Activated CD4-positive, alpha-beta T cell treated with anti-CD3 and anti-CD28 coated beads for 24 hours (primary cell): ENCODE measurements at places on chromosomes 1 and 21.

DNA sequence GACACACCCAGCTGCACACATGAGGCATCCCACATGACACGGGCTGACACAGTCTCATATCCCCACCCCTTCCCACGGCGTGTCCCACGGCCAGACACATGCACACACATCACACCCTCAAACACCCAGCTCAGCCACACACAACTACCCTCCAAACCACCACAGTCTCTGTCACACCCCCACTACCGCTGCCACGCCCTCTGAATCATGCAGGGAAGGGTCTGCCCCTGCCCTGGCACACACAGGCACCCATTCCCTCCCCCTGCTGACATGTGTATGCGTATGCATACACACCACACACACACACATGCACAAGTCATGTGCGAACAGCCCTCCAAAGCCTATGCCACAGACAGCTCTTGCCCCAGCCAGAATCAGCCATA is 22.6 kb downstream of the PODN start:
- no peak for DNase-seq

DNA sequence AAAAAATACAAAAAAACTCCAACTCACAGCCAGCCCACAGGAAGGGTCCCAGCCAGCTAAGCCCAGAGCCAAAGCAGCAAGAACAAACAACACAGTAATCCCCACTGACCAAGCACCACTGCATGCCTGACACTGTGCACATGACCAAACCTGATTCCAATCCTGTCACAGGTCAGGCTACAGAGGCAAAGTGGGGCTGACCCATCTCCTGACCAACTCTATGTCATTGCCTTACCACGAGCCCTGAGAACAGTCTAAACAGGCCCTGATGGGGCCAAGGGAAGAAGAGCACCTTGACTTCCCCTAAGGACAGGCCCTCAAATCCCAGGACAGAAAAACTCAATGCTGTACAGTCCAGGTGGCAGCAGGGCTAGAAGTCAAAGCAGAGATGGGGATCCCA is 2.4 kb downstream of the LSS start:
- no peak for DNase-seq

DNA sequence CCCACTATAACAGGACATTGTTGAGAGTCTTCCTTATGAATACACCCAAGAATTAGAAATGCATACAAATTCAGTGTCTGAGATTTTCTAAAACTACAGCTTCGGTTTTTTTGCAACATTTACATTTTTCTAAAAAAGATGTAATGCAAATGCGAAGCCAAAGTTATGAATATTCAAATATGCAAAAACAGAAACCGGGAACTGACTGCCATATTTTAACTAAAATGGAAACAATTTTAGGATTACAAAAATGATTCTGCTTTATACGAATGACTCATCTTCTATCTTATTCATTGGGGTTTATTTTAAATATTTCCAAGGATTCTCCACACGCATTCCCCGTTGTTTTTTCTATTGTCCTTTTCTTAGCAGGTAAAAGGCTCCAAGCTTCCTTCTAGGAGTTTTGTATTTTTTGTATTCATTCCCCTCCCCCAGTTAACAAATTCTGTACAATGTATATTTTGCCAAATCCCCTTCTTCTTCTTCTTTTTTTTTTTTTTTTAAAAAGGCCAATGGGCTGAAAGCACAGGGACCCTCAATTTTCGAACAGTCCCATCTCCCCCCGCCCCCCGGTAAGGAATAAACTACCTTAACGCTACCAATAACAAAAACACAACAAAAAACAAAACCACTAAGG is 1.0 kb downstream of the ARPC5 start:
- no peak for DNase-seq

DNA sequence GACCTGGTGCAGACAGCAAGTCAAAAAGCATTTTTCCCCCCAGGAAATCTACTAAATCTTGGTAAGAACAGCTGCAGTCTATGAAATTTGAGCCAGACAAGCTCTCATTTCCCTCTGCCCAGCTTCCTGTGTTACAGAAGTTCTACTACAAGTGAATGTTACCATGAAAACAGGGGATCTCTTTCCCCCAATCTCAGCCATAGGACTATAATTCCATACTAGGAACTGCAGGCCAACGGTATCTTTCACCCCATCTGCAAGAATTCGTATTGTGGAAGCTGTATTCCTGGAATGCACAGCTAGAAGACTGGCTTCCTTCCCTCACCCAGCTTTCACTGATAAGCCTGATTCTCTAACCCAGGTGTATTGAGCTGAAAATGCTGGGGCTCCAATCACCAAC is 1655.4 kb downstream of the BRINP3 start:
- DNase-seq = no peak

- no peak for DNase-seq
Measured at GRCh38 chr1:217718873-217719272, 87.7 kb downstream of the SPATA17 start.
